ENCODE measurements at places on chromosomes 7 and 10.

DNA sequence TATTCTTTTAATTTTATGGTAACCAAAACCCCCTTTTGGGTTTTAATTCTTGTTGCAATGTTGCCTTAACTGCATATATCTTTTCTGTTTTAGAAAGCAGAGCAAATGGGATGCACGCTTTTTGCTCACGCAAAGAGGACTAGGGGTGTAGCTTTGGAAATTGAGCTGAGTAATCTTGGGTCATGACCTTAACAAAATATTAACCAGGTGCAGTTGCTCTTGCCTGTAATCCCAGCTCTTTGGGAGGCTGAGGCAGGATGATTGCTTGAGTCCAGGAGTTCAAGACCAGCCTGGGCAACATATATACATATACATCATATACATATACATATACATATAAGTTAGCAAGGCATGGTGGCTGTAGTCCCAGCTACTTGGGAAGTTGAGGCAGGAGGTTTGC lies 172.9 kb upstream of the BMPER start:
- no peak for DNase-seq

DNA sequence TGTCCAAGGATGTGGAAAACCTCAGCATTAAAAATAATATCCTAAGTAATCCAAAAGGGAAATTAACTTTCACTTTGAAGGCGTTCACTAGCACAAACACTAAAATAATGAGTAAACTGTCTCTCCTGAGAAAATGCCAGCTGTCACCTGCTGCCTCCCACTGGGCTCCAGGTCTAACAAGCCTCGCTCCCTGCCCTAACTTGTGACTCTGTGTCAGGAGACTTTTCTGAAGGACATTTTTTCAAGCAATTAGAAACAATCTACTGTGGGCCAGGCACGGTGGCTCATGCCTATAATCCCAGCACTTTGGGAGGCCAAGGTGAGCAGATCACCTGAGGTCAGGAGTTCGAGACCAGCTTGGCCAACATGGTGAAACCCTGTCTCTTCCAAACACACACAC lies 72.8 kb upstream of the GLCCI1 start:
- no peak for DNase-seq

- DNase-seq, result no peak
These were observed 177.2 kb downstream of the TAX1BP1 start for GRCh38 chr7:27917119-27917518.

DNA sequence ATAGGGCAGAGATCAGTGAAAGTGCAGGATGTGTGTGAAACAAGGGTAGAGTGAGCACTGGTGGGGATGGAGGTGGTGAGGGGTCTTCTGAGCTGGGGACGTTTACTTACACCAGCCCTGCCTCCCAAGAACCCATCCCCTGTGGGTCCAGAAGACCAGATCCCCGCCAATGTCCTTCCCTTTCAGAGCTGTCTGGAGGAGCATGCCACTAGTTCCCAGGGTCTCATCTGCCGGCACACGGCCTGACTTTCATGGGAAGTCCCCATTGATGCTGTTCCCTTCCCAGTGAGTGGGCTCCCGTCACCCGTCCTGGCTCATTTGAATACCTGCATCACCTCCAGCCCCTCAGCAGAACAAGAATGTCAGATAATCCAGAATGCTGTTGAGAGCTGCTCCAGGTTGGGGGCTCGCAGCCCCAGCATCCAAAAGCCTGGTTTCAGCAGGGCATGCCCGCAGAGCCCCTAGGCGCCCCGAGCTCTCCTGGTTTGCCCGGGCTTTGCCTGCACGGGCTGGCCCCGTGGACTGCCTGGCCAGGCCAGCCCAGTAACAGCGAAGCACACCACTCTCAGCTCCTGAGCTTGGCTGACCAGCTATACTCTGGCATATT lies 246.7 kb downstream of the MGMT start:
- DNase-seq, result no peak

DNA sequence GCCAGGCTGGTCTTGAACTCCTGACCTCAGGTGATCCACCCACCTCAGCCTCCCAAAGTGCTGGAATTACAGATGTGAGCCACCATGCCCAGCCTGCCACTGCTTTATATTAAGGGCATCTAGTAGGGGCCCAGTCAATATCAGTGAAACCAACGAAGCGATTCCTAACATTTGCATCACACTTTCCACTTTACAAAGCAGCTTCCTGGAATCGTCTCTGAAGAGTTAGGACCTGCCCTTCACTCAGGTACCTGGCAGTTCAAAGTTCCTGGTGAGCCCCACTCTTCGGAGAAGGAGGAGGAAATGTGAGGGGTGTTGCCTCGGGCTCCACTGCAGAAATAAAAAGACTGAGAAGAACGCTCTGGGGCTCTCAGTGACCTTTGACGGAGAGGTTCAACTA lies 31.1 kb upstream of the EZH2 start:
- DNase-seq, result no peak
